ENCODE measurements at places on chromosomes 4 and X.

DNA sequence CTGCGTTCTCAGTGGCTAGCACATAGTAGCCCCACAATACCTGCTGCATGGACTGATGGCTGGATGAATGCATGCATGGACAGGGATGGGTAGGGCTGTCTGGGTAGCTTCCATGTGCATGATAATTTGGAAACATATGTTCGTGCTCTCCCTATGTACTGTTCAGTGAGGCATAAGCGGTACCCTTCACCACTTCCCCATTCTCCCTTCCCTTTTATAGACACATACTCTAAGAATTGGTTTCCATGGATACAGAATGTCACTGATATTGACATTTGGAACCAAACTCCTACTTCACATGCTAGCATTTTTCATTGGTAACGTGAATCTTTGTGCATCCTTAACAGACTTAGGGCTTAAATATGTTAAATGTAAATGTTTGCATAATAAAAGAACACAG, 20.4 kb downstream of the USP46 start:
- no peak for DNase-seq

- DNase-seq: no peak
These were observed 179.4 kb downstream of the DHRSX start for GRCh38 chrX:2321411-2321810.

DNA sequence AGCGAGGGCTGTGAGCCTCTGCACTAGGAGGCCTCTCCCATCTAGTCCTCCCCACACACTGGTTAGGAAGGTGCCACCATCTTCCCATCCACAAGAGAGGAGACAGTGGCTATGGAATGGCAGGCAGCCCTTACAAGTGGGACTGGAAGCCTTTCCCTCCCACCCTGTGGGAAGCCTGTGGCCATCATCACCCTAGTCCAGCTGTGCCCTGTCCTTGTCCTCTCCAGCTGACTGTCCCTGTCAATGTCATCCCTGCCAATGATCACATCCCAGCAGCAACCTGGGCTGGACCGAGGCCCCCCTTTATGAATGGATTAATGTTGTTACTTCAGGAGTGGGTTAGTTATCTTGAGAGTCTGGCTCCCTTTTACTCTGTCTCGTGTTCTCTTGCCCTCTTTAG, 52.8 kb downstream of the NYX start:
- no peak for DNase-seq

- DNase-seq: no peak
These were observed 119.2 kb downstream of the IRF2 start for GRCh38 chr4:184355111-184355604.

DNA sequence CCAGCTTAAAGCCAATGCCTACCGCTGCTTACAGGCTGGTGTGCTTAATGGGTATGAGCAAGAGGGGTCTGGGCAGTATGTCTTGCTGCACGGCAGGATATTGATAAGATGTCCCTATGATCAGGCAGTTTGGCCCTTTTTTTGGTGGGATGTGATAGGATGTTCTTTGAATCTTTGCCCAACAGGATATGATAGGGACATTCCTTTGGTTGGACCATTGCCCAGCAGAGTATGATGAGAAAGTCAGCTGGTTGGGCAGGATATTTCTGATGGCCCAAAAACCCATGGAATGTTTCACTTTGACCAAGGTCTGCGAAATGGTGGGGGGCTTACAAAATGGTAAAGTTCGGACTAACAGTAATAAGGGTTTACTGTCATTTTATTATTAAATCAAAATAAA, 1060.6 kb downstream of the STIM2 start:
- DNase-seq: no peak

GRCh38 chr4:185736882-185737281, 75.1 kb downstream of the SORBS2 start:
- DNase-seq: no peak

DNA sequence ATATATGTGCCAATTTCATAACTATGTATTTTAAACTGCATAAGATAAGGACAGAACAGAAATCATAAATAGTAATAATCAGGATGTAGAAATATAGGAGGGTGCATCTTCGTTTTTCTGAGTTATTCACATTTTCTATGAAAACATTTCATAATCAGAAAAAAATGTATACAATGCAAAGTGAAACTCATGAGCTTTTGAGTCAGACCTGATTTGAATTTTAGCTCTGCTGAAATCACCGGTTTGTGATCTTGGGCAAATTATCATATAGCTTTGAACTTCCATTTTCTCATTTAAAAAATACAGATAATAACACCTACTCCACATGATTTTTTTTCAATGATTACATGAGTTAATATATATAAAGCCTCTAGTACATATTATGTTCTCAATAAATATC, 106.9 kb downstream of the KDR start:
- no peak for DNase-seq

- no peak for DNase-seq
These were observed 60.9 kb downstream of the ADGRA3 start for GRCh38 chr4:22454955-22455354.

DNA sequence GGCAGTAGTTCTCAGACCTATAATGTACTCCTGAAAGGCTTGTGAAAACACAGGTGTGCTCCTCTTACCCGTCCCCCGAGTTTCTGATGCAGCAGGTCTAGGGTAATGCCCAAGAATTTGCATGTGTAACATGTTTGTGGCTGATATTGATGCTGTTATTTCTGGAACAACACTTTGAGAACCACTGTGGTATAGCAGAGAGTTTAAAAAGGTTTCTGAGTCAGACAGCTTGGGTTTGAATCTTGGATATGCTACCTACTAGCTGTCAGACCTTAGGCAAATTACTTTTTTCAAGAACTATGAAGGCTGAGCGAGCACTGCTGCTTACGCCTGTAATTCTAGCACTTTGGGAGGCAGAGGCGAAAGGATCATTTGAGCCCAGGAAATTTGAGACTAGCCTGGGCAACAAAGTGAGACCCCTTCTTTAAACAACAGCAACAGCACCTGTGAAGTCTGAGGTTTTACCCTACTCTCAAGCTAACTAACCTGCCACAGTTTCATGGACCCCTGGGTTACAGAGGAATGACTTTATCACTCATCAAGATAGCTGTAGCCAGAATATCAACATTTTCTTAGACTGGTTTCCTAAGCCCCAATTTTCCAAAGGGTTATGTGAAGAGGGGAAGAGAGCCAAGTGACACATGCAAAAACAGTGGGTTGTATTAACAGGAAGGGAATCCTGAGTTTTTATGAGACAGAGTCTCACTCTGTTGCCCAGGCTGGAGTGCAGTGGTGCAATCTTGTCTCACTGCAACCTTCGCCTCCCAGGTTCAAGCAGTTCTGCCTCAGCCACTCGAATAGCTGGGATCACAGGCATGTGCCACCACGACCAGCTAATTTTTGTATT, 5.1 kb downstream of the AFF1 start:
- no peak for DNase-seq

DNA sequence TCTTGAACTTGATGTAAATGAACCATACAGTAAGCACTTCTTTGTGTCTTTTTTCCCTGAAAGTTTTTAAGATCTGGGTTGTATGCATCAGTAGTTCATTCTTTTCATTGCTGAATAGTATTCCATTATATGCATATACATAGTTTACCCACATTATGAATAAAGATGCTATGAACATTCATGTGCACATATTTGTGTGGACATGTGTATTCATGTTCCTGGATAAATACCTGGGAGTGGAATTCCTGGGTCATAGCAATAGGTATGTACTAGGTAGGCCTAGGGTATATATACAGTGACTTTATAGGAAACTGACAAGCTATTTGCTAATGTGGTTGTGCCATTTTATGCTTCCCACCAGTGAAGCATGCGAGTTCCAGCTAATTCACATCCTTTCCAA, 215.9 kb downstream of the NR3C2 start:
- DNase-seq: no peak

DNA sequence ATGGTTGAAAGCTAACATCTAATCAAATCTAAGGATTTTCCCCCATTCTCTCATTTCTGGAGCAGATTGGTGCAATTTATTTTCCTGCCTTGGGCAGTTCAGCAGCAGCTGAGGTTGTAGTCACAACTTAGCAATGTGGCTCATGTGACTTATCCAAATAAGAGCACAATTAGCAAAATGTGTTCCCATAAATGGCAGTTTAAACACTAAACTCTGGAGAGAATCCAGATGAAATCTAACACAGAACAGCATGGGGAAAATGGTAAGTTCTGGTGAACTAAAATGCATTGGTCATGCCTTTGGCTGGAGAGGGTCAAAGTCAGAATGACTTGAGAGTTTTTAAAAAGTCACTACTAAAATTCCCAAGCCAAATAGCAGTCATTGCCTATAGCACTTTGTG, 422.6 kb upstream of the DIPK2B start:
- DNase-seq: no peak

DNA sequence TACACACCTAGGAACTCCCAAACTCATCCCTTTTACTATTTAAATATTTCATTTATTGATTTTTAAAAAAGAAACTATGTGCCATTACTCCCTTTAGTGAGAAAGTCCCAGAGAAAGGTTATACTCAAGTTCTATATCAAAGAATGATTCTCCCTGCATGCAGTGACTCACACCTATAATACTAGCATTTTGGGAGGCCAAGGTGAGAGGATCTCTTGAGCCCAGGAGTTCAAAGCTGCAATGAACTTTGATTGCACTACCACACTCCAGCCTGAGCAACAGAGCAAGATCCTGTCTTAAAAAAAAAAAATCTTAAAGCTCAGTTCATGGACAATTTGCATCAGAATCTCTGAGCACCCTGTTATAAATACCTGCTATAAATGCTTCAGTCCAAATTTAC, 9.2 kb upstream of the RBPJ start:
- no peak for DNase-seq

DNA sequence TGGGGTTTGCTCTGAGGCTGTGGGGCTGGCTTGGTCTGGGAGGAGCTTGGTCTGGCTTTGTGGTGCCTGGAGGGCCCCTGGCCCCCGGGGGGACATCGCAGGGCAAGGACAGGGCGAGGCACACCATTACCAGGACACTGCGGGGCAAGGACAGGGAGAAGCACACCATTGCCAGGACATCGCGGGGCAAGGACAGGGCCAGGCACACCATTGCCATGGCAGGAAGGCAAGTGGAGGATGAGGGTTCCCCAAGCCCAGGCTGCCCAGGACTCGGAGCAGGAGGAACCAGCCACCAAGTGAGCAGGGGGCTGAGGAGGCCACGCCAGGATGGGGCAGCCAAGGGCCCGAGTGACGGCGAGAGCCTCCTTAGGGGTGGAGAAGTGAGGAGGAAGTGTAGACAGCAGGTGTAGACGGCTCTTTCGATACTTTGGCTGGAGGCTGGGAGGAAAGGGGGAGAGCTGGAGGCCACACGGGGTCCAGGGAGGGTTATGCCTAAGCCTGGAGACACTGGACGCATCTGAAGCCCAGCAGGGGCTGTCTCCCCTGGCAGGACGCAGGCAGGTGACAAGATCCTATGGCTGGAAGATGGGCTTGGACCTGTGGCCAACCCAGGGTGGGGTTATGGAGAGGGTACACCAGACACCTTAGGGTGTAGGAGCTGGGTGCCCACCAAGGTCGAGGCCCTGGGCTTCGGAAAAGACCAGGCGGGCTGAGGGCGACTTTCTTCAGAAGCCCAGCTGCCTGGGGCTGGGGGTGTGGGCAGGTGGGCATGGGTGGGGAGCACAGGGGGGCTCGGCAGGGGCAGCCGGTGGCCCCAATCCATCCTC, 7.3 kb downstream of the NKX1-1 start:
- DNase-seq: no peak

DNA sequence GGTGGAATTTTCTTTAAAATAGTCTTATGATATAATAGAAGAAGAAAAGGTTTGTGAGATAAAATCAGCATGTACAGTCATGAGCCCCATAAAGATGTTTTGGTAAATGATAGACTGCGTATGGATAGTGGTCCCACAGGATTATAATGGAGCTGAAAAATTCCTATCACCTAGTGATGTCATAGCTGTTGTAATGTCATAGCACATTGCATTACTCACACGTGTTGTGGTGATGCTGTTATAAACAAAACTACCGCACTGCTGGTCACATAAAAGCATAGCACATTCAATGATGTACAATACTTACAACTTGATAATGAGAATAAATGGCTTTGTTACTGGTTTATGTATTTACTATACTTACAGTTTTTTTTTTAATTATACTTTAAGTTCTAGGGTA, 715.2 kb upstream of the HTR2C start:
- no peak for DNase-seq

GRCh38 chr4:77097611-77098010, 21.8 kb upstream of the CCNI start:
- DNase-seq: no peak

DNA sequence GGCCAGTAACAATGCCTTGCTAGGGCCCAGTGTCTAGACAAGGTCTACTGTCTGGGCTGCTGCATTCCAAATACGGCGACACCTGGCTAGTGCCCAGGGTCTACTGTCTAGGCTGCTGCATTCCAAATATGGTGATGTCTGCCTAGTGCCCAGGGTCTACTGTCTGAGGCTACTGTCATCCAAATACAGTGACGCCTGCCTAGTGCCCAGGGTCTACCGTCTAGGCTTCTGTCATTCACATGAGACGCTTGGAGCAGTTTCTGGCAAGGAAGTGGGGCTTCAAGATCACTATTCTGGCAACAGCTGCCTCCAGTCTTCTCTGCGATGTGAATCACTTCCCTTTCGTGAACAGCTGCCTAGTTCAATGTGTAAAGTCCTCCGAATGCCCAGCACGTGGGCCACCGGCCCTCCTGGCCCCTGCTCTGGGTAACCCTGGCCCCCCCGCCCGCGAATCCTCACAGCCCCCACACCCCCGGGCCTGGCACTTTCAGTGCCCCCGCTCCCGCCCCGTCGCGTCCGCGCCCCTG, 12.7 kb downstream of the ACOX3 start:
- DNase-seq: no peak

GRCh38 chr4:128684016-128684415, 125.5 kb upstream of the JADE1 start:
- no peak for DNase-seq

GRCh38 chr4:772776-773175, 53.2 kb downstream of the CPLX1 start:
- no peak for DNase-seq

DNA sequence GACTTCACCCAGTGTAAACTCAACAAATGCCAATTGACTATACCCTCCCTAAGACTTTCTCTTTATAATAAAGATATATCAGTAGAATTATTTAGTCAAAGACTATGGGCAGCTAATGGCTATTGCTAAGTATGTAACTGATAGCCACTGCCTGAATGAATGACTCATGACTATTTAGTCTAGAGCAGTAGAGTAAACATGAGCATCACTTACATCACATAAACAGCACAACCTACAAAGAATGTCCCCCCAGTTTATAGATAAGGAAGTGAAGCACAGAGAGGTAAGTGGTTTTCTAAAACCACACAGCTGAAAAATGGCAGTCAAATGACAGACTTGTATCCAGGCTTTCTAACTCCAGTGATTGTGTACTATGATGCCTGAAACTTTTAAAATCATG, 507.0 kb downstream of the PPARGC1A start:
- no peak for DNase-seq

- no peak for DNase-seq
These were observed 15.1 kb upstream of the NKX3-2 start for GRCh38 chr4:13559413-13559812.

DNA sequence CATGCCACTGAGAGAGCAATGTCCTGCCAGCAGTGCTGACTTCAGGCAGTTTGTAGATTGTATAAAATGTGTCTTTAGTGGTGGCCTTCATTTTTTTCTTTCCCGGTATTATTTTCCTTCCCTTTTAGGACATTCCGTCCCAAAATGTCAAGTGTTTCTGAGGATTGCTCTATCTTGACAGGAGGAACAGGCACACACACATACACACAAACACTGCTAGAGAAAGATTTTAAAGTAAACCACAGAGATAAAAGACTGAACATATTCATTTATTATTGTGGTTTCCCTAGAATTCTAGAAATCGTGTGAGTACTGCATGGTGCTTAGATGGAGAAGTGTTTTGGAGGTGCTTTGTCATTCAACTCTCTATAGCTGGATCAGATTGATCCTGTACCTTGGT, 111.9 kb downstream of the GABRB1 start:
- no peak for DNase-seq
